ENCODE measurements at places on chromosomes 5 and 9.
A peak's percentile ranks its signal among the peaks of the same experiment; 100 is the strongest.

DNA sequence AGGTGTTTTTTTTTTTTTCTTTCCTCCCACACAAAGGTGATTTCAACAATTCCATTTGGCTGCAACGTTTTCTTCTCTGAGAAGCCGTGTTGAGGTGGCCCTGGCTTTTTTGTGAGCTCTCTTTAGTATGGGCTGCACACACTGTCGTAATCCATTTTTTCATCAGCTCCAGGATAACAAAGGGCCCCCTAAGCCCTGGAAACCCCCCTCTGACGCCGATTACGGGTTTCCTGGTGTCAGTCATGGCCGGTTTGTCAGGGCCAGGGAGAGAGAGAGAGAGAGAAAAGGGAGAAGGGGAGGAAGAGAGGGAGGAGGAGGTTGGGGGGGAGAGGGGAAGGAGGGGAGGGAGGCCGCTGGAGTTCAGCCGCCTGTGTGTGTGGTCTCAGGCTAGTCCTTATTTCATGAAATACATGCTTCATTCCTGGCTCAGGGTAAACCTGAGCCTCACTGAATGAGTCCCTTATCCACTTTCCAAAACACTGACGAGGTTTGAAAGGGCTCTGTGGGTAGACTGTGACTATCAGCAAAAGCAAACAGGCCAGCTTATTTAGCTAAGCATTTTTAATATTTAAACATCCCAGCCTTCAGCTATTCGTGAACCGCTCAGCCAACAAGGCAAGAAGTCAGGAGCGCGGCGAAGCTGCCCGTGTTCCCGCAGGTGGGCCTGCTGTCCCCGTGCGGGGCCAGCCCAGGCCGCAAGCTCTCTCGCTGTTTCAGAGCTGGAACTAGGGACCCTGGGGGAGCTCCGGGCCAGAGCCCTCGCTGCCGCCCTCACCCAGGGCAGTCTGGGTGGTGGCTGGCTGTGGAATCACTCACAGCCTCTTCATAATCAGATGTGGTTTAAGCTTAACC is 172.8 kb downstream of the ERCC6L2 start:
- peak; percentile 45 for DNase-seq

- DNase-seq: peak; percentile 83
Observed at GRCh38 chr9:16103620-16104397, 551.0 kb downstream of the CCDC171 start.

GRCh38 chr9:127267793-127268525 is 3.4 kb downstream of the GARNL3 start:
- DNase-seq: no peak

GRCh38 chr5:174362514-174362913 is 317.0 kb downstream of the NSG2 start:
- DNase-seq: no peak

DNA sequence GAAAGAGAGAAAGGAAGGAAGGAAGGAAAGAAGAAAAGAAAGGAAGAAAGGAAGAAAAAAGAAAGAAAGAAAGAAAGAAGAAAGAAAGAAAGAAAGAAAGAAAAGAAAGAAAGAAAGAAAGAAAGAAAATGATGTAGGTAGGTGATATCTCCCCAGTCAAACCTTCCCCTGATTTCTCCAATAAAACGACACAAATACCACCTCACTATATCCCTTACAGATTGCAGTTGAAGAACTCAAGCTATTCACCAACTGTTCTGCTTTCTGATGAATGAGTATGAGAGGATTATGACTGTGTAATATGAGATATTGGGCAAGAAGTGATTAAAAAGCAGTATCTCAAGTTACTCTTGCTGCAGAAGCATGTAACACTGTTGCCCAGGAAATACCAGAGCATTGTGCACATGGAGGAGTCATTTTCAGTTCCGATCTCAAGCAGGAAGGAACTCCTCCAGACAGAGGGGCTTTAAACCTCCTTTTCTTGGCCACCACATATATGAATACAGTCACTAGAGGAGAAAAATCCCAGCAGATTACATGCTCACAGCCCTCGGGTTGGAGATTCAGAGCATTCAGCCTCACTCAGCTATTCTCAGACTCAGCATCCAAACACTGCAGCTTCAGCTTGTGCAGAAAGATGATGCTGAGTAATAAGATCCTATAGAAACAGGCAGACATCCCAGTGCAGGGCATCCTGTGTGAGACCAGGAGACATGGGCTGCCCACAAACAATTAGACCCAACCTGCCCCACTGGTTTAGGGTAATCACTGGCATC is 61.4 kb downstream of the UGCG start:
- DNase-seq: peak; percentile 98

DNA sequence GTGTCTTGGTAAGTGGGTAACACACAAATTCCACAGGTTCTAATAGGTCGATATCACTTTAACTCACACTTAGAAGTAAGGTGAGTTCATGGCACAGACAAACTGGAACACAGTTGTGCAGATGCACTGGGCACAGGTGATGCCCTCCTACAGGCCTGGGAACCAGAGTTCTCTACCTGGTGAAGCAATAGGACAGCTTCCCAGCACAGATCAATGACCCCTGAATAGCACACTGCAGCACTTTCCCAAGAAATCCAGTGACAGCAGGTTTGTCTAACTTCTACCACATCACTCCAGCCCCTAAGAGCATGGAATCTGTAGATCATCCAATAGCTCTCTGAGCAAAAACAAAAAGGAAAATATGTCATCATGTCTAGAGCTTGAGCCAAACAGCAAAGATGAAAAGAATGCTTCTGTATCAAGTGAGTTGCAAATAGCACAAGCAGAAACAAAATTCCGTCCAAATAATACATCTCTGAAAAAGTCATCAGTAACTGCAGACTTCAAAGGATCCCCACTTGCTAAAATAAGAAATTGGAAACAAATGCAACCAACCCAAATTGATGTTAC is 33.5 kb downstream of the MOCS2 start:
- DNase-seq: no peak

- DNase-seq: no peak
Observed at GRCh38 chr5:169910393-169910792, 69.9 kb downstream of the INSYN2B start.

DNA sequence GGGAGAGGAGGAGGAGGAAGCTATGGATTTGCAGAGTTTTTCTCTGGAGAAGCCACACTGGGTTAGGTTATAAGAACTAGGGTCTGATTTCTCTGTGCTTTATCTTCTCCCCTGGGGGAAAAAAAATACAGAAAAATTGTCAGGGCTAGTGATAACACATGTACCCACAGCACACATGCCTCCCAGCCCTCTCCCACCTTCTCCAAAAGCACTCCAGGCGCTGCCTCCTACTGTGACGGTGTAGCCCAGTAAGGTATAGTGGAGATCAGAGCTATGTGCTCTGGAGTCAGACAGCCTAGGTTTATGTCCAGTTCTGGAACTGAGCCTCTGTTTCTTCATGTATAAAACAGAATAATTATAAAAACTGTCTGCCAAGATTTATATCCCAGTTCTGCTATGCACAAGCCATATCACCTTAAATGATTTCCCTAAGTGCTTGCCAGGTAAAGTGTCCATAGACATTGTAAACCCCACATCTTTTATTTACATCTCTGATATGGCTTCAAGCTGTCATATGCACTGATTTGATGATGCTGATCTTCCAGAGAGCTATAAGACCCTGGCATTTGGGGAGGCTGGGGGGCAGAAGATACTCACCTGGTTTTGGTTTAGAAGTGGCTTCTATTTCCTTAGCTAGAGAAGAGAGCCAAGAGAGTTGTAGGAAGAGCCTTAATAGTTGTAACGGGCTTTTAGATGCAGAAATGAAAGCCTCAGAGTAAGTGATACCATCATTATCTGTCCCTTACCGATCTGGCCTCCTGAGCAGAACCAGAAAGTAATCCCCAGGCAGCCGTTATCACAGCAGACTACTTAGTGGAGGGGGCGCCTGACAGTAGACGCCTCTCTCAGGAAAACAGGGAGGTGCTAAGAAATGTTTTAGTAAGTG is 7.6 kb downstream of the SLC1A3 start:
- DNase-seq: no peak

DNA sequence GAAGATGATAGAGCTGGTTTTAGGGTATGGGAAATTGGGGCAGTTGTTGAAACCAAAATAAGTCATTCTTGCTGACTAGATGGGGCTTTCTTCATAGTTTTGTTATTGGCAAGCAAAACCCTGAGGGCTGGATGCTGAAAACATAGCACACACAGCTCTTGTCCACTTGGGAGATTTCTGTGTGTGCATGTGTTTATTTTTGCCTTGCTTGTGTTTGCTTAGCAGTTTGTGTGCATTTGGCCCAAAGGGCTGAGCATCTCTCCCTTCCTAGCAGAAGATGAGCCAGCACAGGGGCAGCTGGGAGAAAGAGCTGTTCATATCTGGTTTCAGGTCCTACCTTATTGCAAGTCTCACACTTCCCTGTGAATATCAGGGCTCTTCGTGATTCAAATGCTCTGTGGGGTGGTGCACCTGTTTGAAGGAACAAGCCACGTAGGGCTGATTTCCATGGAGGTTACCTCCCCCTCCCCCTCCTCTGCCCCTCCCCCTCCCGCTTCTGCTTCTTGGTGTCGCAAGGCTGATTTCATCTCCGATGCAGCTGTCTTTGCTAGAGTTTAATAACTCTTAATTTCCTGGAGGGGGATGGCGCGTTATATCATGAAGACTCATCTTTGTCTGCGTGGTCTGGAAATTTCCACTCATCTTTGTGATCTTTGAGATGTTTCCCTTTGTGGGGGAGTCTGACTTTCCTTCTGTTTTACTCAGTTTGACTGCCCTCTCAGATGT is 296.5 kb downstream of the ARHGAP26 start:
- peak; percentile 47 for DNase-seq

DNA sequence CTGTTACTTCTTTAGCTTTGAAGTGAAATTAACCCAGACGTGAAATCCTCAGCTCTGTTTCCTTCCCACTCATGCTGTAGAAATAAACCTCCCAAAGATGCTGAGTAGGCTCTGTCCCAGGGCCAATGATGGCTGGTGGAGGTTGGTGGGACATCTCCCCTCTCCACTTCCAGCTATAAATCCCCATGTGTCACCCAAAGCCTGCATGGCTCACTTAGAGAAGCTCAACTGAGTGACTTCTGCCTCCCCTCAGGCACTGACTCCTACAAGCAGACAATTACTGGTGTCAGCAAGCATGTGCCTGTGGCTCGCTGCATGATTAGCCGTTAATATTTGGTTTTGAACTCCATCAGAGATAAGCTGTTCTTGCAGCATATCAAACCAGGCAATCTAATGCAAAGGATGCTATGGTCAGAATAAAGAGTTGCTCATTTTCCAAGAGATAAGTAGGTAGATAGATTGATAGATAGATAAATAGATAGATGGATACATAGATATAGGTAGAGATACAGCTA is 569.5 kb upstream of the WWC1 start:
- DNase-seq: no peak

DNA sequence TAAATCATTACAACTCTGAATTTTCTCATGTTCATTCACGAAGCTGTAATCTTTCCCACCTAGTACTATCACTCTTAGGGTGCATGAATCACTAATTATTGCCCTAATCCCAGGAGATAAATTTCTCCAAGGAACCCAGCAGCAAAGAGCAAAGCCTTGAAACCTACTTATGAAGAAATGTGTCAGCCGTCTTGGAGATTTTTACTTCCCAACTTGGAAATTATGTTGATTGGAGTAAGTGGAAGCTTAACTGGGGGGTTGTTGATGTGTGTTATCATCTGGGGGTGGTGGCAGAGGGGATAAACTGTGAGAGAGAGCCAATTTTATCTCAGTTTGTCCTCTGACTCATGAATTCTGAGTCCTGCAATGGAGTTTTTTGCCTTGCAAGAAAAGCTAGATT is 440.5 kb upstream of the WWC1 start:
- peak; percentile 46 for DNase-seq

- peak; percentile 71 for DNase-seq
Observed at GRCh38 chr9:33868440-33868973, 51.5 kb downstream of the UBE2R2 start.

- DNase-seq: peak; percentile 81
Observed at GRCh38 chr9:34463098-34463900, 4.7 kb downstream of the DNAI1 start.

- no peak for DNase-seq
Observed at GRCh38 chr9:124163760-124164255, 93.9 kb upstream of the NEK6 start.

- DNase-seq: peak; percentile 25
Observed at GRCh38 chr9:14909961-14910805, at the start of gene FREM1. TSS of gene FREM1 (minus strand) at chr9:14910428. CDS start at chr9:14868977, 41,451 bp downstream.

DNA sequence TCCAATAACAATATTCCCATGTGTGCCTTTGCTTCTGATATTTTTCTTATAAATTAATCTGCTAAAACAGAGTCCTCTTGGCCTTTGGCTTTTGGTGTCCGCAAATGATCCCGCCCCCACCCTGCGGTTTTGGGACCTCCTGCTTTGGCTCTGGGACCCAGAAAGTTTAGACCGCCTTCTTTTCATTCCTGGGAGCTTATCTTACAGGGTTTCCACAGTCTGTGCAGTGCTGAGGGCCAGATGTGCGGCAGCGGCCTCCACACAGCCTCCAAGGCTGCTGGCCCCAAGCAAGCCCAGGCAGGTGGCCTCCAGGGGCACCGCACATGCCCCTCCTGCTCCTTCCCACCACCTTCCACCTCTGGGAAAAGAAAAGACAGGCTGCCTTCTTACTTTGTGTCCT is 191.5 kb downstream of the ERCC6L2 start:
- DNase-seq: peak; percentile 52

DNA sequence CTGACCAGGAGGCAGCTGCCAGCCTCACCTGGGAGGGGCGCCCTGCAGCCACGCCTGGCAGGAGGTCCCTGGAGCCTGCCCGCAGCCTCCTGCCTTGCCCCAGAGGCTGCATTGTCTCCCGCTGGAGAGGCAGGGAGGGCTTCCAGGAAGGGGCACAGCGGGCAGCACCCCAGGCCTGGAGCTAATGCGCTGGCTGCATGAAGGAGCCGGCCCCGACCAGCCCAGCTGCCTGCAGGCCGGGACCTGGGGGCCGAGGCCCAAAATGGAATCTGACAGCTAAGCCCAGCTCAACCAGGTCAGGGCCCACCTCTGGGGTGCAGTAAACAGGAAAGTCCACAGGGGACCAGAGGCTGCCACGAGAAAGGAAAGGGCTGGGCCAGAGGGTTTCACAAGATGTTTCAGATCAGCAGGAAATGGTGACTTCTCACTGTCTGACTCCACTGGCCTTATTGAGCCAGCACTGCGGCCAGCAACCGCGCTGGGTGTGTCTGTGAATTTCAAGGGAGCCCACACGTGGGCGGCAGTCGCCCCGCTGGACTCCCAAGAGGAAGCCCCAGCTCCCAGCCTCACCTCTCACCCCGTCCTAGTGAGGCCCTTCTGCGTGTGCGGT is 18.6 kb upstream of the NOTCH1 start:
- peak; percentile 52 for DNase-seq

DNA sequence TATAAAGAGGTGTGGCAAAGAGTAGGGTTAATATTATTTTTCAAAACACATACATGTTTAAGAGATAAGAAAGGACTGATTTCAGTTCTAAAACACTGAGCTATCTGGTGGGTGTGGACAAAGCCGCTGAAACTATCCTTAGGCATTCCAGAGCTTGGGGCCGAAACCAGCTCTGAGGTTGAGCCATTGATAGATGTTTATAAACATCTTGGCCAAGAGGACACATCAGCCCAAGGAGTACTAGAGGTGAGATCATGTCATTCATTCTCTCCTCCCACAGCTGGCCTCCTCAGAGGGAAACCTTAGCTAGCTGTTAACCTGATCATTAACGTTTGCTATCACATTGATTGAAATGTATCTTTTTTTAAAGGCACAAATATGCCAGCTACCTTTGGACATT is 89.9 kb downstream of the NLN start:
- DNase-seq: no peak
